ENCODE measurements at places on chromosomes 1 and 21.

DNA sequence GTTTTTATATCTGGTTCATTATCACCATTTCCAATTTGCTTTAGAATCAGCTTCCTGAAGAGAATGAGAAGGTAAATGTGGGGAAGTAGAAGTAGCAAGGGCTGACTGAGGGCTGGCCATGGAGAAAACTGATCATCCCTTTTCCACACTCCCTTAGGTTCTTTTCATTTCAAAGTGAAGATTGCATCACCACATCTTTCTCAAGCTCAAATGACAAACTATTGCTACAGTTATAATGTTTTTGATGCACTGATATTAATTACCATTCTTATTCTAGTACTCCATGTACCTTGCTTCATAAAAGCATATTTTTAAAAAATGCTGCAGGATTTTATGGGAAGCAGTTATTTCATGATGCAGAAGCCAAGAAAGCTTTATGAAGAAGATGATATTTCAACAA is 7.9 kb upstream of the AK5 start:
- no peak for DNase-seq

DNA sequence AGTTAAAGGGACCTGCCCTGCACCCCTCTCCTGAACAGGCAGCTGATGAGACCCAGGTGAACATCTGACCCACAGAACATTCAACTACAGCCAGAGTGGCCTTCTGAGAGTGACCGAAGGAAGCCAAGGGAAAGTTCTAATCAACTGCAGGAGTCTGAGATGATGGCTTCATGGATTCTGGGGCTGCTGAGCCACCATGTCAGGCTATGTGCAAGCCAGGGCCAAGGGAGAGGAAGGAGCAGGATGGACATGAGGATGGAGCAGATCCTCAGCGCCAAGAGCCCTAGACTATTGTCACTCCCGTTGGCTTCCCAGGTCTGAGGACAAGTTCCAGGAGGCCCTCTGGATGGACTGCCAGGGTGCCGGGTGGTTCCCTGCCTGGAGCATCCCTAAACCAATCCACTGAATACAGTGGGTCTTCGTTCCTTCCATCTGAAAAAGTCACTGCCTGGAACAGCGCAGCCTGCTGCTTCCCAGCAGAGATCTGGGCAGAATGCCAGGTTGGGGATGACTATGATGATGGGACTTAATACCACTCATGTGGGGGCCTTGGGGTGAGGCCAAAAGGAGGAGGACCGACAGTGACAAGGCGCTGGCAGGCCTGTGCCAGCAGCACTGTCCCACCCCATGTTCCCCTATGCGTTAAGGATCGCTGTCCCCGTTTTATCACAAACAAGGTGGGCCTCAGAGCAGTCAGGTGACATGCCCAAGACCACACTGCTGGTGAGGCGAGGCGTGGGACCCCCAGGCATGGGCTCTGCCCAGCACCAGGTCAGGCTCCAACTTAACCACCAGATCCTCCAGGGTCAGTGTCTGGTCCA is 19.8 kb downstream of the SPOCD1 start:
- DNase-seq: no peak

- DNase-seq: no peak
Observed at GRCh38 chr1:41103766-41104165, 82.2 kb upstream of the SLFNL1 start.

- no peak for DNase-seq
Observed at GRCh38 chr1:157359314-157360022, 192.8 kb downstream of the FCRL5 start.

DNA sequence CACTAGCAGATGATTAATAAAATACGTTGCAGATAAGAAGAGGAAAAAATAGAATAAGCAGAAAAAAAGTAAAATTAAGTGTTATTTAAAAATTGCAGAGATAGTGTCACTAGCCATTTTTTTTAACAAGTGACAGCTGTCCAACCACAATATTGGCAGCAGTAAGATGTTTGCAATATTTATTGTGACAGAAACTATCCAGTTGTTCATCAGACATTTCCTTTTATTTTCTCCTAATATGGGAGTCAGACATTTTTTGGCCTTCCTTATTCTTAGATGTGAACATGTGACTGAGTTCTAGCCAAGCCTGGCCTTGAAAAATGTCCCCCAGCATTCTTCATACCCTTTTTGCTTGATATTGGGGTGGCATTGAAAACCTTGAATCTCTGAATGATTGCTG is 3.4 kb upstream of the SPAG17 start:
- DNase-seq: no peak

DNA sequence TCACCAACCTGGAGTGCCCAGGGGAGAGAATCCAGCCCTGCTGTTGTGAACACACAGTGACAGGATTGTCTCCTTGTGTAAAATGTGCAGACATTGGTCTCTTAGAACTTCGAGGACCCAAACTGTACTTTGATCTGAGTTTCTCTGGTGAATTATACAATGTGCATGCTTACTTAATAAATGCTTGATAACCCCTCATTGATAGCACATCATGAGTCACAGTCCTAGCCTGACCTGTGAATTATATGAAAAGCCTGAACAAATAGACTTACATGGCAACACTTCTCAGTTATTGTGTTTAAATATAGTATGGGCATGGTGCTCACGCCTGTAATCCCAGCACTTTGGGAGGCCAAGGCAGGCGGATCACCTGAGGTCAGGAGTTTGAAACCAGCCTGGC is 22.6 kb downstream of the IFNGR2 start:
- DNase-seq: no peak

GRCh38 chr1:89070509-89070908 is 5.5 kb upstream of the GBP1 start:
- no peak for DNase-seq

DNA sequence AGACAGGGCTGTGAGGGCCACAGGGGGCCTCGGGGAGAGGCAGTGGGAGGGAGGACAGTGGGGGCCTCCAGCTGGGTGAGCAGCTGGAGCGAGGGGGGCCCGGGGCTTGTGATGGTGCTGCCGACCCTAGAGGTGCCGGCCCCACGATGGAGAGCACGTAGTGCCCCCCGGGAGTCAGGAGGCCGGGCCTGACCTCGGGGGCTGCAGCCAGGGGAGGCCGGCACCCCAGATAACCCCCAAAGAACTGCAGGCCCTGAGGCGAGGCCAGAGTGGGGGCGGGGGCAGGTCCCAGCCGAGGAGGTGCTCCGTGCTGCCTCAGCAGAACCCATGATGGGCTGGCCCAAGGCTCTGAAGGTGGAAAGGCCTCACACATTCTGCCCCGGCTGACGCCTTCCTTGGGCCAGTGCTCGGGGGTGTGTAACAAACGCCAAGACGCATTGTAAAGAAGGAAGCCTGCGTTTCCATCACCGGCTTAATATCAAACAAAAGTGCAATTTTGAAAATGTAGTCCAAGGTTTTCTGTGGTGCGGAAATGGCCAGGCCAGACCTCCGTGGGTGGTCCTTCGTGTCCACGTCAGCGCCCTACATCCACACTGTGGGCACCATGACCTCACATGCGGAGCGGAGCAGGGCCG is 55.2 kb downstream of the COL6A1 start:
- no peak for DNase-seq

DNA sequence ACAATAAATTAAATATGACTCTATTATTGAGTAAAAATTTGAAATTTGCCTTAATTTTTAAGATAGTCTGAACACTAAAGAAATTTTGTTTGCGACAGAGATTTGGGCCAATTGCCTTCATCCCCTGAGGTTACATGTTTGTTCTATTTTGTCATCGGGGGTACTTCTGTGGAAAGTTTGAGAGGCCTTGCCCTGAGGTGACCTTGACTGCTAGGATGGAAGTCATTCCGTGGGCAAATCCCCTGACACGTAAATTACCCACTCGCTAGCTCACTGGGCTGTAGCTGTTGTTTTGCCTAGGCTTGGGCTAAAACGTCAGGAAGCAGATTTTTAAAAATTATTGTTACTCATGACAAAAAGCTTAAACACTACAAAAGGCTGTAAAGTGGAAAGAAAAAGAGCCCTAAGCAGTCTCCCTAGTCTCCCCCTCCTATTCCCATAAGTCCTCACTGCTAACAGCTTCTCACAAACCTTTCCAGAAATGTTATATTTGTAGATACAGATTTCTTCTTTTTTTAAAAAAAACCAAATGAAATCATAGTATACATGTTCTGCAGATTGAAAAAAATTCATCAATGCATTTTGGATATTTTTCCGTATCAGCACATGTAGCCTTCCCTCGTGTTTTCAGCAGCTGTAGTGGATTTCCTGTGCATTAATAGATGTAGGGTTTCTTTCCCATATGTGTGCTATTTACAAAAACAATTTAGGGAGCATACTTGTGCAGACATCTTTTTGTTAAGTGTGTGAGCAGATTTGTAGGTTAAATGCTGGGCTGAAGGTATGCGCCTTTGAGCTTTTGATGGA is 142.7 kb downstream of the MRPS6 start:
- no peak for DNase-seq

GRCh38 chr1:116309090-116309870 is 63.8 kb upstream of the ATP1A1 start:
- DNase-seq: no peak

- DNase-seq: no peak
Observed at GRCh38 chr1:71641903-71642302, 561.1 kb upstream of the ZRANB2 start.

- no peak for DNase-seq
Observed at GRCh38 chr1:11067716-11068599, 8.1 kb upstream of the SRM start.

DNA sequence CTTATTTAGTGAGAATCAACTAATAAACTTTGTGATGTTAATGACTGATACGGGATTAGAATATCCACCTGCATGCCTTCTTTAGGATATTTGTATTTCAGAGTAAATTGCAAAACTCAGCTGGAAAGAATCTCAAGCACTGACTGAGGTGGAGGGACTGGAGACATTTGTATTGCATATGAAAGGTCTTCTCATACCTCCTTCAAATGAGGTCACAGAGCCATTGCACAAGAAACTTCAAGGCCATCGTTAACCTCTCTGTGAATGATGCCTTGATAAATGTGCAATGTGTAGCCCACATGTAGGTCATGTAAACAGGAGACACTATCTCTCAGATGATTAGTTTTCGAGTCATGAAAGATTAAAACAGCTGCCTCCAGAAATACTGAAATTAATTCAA is 531.7 kb upstream of the PLXNA2 start:
- DNase-seq: no peak
